D721Med (cell line): ENCODE measurements at places on chromosomes 12 and 14.

DNA sequence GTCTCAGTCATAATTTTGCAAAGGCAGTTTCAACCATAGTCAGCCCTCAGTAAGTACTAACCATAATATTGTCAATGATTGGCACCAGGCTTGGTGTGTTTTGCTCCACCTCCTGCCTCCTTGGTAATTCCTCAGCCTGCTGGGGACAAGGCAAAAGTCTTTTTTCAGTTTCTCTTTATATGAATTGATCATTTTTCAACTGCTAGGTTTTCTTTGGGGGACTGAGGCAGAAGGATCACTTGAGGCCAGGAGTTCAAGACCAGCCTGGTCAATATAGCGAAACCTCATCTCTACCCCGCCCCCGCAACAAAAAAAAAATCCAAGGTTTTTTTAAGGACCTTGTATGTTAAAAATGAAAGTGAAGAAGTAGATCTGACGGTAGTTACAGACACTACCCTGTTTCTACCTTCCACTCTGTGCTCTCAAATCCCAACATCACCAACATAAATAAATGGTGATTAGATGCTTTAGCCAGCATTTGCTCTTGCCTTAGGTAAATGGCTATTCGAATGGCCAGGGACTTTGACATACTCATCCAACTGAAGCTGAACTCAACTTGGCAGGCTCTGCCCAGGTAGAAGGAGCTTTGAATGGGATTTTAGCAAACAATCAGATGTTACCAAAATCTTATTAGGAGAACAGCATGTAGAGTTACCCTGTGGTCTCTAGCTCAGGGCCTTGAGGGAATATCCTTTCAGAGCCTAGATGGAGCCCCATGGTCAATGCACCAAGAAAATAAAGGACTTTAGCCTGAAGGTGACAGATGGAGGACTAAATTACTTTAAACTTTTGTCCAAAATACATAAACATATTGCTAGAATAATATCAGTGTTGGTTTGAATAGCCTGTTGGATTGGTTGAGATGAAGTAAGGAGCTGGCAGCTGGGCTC is 126.9 kb upstream of the AMIGO2 start:
- no peak for DNase-seq

DNA sequence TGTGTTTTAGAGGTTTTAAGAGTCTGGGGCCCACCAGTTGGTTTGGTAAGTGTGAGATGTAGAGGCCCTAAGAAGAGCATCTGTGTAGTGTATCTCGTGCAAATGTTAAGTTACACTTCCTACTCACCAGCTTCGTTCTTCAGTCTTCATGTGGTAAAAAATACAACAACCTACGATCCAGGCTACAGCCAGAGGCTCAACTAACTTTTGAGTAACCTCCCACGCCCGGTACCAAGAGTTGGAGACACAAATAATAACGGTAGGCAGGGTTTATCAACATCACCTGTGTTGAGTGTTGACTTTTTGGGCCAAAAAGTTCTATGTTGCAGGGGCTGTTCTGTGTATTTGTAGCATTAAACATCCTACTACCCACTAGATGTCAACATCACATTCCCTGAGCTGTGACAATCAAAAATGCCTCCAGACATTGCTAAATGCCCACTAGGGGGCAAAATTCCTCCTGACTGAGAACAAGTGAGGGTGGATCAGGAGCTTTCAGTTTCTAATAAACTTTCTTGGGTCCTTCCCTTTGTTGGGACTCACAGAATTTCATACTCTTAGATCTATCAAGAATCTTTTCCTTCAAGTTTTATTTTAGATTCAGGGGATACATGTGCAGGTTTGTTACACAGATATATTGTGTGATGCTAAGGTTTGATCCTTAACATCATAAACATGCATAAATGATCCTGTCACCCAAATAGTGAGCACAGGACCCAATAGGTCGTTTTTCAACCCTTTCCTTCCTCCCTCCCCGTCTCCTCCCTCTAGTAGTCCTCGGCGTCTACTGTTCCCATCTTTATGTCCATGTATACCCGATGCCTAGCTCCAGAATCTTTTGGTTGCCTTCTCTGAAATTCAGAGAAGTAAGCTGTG is 94.7 kb downstream of the SLC2A13 start:
- DNase-seq: no peak

- DNase-seq: peak; percentile 26
Observed at GRCh38 chr12:27332714-27333402, at the start of gene BMAL2. Gene BMAL2 (plus strand): TSS chr12:27332836. CDS start chr12:27333073, 237 bp downstream.

DNA sequence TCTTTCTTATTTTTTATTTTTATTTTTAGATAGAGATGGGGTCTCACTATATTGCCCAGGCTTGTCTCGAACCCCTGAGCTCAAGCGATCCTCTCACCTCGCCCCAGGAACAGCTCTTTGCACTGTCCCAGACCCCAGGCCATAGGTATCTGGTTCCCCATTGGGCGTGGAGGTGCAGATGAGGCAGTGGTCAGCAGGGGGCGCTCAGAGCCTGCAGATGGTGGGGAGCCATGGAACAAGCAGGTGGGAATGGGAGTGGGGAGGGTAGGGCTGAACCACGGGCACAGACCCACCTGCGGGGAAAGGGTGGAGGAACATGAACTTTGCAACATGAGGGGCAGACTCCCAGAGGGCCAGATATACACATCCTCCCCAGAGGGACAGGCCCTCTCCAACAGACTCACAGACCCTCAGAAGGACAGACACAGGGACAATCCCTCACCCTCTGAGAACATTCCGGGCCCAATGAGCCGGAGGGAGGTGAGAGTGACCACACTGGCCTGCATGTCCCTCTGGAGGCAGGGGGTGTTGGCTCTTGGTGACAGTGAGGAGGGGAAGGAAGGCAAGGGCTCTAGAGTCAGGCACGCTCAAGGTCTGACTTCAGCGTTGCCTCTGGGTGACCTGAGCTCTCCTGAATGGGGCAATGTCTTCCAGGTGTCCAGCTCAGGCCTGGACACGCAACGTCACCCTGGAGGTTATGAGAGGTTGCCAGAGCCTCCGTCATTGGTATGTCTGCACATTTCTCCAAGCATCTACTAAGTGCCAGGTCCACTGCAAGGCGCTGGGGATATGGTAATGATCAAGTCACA is 34.9 kb downstream of the KRT80 start:
- DNase-seq: peak; percentile 74

- no peak for DNase-seq
Observed at GRCh38 chr14:21264025-21264801, 5.0 kb downstream of the HNRNPC start.

- DNase-seq: no peak
Observed at GRCh38 chr14:50198499-50198898, 32.9 kb downstream of the SOS2 start.

- no peak for DNase-seq
Observed at GRCh38 chr14:92199763-92200162, 78.0 kb downstream of the CPSF2 start.

- no peak for DNase-seq
Observed at GRCh38 chr12:21906919-21907493, 34.2 kb downstream of the ABCC9 start.

- DNase-seq: no peak
Observed at GRCh38 chr12:130909111-130909510, 37.2 kb downstream of the RAN start.

DNA sequence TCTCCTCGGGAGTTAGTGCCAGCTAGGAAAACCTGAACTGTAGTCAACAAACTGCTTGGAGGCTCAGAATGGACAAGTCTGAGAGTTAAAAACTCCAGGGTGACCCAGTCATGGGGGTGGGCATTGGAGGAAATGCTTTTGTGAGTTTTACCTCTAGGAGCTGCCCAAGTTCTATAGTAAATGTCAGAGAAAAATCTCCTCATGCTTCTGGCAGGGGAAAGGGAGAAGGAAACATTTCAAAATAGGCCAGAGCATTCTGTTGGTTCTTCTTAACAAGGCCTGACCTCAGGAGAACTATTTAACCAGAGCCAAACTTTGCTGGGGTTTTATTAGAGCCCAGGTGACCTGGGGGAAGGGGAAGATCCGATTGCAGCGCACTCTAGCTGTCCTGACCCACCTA is 12.3 kb downstream of the NINJ2 start:
- DNase-seq: no peak

DNA sequence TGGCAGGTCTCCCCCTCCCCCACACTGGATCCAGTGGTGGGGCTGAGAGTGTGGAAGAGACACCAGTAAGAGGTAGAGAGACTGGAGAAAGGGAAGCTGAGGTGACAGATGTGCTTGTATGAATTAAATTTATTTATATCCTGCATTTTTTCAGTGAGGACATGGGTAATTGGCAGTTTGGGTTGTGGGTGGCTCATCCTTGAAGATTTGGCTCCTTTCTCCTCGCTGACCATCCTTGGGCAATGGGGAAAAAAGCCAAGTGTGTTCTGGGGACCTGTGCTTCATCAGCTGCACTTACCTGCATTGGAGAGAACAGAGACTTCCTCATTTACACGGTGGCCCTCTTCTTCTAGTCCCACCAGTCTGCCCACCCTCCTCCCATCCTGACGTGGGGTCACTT is 86.4 kb downstream of the RFX4 start:
- DNase-seq: no peak

- no peak for DNase-seq
Observed at GRCh38 chr14:55874785-55875184, 243.4 kb upstream of the PELI2 start.

- no peak for DNase-seq
Observed at GRCh38 chr14:55302367-55303124, 31.3 kb downstream of the FBXO34 start.

- DNase-seq: no peak
Observed at GRCh38 chr12:16599081-16599480, 6.9 kb downstream of the LMO3 start.
